ENCODE measurements at places on chromosomes 11 and 22.
A peak's percentile ranks its signal among the peaks of the same experiment; 100 is the strongest.

DNA sequence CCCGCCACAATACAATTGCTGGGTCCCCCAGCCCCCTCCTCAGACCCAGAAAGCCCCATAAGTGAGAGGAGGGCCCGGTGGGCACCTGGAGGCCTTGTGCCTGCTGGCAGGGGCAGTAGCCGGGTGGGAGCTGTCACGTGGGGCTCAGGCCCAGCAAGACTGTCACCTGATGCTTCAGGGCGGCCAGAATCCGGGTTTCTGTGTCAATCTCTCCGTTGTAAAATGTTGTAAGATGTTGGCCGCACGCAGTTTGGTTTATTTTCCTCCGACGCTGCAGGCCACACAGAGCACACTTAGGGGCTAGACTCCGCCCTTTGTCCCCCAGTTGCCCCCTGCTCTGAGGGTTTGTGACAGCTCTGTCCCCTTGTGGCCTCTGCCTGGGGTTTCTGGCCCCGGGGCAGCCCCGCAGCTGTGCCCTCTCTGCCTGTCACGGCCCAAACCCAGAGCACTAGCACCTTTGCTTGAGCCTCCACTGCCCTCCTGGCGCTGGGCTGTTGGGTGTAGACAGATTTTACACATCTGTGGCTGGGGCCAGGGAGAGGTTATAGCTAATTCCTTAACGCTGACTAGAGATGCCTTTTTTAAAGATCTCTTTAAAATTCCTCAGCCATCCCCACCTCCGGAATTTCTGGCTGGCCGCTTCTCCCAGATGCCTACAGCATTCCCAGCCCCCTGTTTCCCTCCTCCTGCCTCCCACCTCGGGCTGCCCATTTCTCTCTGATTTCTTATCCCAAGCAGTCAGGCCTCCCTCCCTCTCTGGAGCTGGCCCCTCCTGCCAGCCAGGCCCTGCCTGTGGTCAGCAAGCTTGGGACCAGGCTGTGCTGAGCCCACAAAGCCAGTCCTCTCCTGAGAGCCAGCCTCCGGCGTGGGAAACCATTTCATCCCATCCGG lies 3.2 kb upstream of the PRR5 start:
- no peak for DNase-seq

- no peak for DNase-seq
Observed at GRCh38 chr11:58227956-58228615, 632 bp downstream of the OR10Q1 start.

GRCh38 chr22:21106000-21106399 lies 60.3 kb downstream of the LRRC74B start:
- no peak for DNase-seq

DNA sequence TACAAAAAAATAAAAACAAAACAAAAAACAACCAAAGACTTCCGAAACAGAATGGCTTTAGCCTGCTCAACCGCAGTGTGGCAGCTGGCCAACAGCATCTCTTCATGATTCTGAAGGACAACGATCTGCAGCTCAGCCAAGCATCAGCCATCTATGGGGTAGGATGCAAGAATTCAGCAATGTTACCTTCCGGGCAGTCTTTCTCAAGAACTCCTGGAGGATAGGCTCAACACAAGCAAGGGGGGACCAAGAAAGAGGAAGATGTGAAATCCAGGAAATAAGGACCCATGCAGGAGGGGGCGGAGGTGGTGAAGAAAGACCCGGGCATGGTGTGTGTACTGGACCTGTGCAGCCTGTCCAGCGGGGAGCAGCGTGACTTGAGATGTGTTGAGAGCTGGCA lies 3.5 kb upstream of the TSPO start:
- no peak for DNase-seq

DNA sequence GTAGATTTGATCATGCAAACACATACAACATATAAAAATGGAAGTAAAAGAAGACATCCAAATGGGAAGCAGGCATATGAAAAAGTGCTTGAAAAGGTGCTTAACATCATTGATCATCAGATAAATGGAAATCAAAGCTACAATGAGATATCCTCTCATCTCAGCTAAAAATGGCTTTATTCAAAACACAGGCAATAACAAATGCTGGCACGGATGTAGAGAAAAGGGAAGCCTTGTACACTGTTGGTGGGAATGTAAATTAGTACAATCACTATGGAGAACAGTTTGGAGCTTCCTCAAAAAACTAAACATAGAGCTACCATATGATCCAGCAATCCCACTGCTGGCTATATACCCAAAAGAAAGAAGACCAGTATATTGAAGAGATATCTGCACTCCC lies 549 bp upstream of the TCN1 start:
- no peak for DNase-seq

DNA sequence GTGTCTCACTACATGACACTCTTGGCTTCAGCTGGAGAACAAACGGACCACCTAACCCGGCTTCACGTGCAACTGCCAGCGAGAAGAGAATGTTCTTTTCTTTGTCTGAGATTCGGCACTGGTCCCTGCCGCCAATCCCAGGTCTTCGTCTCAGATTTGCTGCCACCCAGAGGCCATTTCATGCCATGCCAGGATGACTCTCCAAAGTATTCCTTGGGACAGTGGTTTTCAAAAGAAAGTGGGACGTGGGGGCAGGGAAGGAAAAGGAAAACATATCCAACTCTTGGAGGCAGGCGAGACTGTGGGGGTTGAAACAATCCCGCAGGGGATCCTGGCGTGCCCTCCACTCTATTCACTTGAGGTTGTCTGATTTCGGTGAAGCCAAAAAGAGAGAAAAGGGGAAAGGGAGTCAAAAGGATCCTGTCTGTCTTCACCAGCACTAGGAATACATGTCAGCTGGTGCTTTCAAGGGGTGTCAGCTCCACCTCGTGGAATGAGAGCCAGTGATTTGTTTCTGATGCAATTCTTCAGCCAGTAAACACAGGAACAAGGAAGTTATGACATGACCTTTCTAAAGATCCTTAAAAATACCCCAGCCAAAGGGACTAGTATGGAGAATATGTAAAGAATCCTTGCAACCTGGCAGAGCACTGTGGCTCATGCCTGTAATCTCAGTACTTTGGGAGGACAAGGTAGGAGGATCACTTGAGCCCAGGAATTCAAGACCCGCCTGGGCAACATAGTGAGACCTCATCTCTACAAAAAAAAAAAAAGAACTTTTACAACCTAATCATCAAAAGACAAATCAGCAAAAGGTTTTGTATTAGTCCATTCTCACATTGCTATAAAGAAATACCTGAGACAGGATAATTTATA lies 41.0 kb upstream of the APLNR start:
- peak; percentile 81 for DNase-seq

DNA sequence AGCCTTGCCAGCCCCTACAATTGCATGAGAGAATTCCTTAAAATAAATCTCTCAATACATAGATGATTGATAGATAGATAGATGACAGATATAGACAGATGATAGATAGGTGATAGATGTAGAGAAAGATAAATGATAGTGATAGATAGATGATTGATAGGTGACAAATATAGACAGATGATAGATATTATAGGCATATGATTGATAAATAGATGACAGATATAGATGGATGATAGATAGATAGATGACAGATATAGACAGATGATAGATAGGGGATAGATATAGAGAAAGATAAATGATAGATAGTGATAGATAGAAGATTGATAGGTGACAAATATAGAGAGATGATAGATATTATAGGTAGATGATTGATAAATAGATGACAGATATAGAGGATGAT lies 564.6 kb downstream of the ETS1 start:
- no peak for DNase-seq

- no peak for DNase-seq
Observed at GRCh38 chr11:130022799-130023198, 20.2 kb upstream of the PRDM10 start.

GRCh38 chr11:129590753-129591475 lies 215.3 kb downstream of the BARX2 start:
- no peak for DNase-seq
